Subcutaneous preadipocyte (primary cell): ENCODE measurements at places on chromosomes 1 and 21. TPM values are rescaled to one million over a fixed set of nuclear protein-coding genes. Genes with fewer than 3 reads are reported as not detected.

OR2T2 gene
- total RNA-seq, result not detected in 2 replicates

RCC2 gene
- 43.4 and 60.4 TPM in 2 replicates for total RNA-seq

FMO2 gene
- total RNA-seq, result 0.39 and 0.73 TPM in 2 replicates

HFM1 gene
- total RNA-seq, result 0.39 and 1.1 TPM in 2 replicates

LYPD8 gene
- not detected in 2 replicates for total RNA-seq

VWA1 gene
- total RNA-seq, result 0.73 and 2.2 TPM in 2 replicates

TPTE gene
- not detected in 2 replicates for total RNA-seq

VHLL gene
- 0.39 TPM in 1 of 2 replicates, not detected in the other for total RNA-seq

PDE4B gene
- 0.73 and 0.98 TPM in 2 replicates for total RNA-seq

NUDT4B gene
- total RNA-seq, result 21.7 and 23.9 TPM in 2 replicates

OR6N1 gene
- total RNA-seq, result not detected in 2 replicates

LCE3A gene
- total RNA-seq, result not detected in 2 replicates

FCMR gene
- total RNA-seq, result not detected in 2 replicates

LORICRIN gene
- total RNA-seq, result not detected in 2 replicates

KCNJ9 gene
- total RNA-seq, result under 0.01 TPM in 1 of 2 replicates, not detected in the other

RORC gene
- total RNA-seq, result not detected in 2 replicates

PTPN7 gene
- total RNA-seq, result not detected in 2 replicates

MROH7 gene
- under 0.01 and 0.37 TPM in 2 replicates for total RNA-seq

OR2T11 gene
- not detected in 2 replicates for total RNA-seq

FCRL6 gene
- not detected in 2 replicates for total RNA-seq

PLEKHG5 gene
- 0.37 and 10.6 TPM in 2 replicates for total RNA-seq

EXO1 gene
- 14.7 and 29.5 TPM in 2 replicates for total RNA-seq

NT5C1A gene
- total RNA-seq, result not detected in 2 replicates

RNU1-1 gene
- under 0.01 TPM in 2 replicates for total RNA-seq

VCAM1 gene
- 0.20 and 0.37 TPM in 2 replicates for total RNA-seq

MOB3C gene
- total RNA-seq, result 4.8 and 5.3 TPM in 2 replicates

OR6K3 gene
- total RNA-seq, result not detected in 2 replicates

LENEP gene
- total RNA-seq, result not detected in 2 replicates

RAB4A gene
- total RNA-seq, result 16.2 and 18.0 TPM in 2 replicates

S100A7A gene
- total RNA-seq, result not detected in 2 replicates

SLC27A3 gene
- total RNA-seq, result 14.3 and 19.4 TPM in 2 replicates

TRMT1L gene
- total RNA-seq, result 16.9 and 18.2 TPM in 2 replicates

LEMD1 gene
- not detected in 2 replicates for total RNA-seq

CCDC24 gene
- 2.5 and 2.9 TPM in 2 replicates for total RNA-seq
